ENCODE measurements at places on chromosomes 7 and 10. TPM values are rescaled to one million over a fixed set of nuclear protein-coding genes. Genes with fewer than 3 reads are reported as not detected.

FKBP6 gene
- not detected for total RNA-seq

ZNF365 gene
- total RNA-seq: 3.5 TPM

CUBN gene
- 9.7 TPM for total RNA-seq

INHBA gene
- total RNA-seq: 0.73 TPM
